ENCODE measurements at places on chromosomes 5 and 9.

DNA sequence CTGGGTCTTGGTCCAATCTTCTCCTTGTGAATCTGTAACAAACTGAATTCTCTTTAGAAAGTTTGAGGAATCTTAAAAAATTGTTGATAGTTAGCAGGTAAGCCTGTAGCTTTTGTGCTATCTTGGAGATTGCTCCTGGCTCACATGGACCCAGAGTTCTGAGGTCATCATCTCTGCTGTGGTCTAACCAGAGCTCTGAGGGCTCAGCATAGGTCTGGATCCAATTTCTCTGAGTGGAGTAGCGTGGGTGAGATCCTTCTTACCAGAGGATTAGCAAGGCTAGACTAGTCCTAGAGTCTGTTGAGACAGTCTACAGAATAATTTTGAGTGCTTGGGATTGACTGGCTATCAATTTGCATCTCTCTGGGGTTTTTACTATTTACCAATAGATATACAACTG lies 60.5 kb upstream of the IL6ST start:
- no peak for DNase-seq

DNA sequence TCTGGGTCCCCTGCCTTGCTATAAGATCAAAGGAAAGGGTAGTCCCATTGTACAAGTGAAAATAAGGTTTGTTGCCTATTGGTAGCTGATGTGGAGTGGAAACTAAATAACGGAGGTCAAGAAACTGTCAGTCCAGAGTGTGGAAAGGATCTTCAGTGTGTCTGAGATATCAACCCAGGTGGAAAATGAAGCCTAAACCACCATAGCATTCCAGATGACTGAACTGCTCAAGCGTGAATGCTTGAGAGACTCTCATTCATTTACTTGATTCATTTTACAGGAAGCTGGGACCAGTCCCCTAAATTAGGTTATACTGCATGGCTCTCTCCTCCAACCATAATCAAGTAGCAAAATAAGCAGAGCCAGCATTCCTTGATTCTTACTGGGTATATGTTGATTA lies 116.0 kb upstream of the SLC28A3 start:
- no peak for DNase-seq

DNA sequence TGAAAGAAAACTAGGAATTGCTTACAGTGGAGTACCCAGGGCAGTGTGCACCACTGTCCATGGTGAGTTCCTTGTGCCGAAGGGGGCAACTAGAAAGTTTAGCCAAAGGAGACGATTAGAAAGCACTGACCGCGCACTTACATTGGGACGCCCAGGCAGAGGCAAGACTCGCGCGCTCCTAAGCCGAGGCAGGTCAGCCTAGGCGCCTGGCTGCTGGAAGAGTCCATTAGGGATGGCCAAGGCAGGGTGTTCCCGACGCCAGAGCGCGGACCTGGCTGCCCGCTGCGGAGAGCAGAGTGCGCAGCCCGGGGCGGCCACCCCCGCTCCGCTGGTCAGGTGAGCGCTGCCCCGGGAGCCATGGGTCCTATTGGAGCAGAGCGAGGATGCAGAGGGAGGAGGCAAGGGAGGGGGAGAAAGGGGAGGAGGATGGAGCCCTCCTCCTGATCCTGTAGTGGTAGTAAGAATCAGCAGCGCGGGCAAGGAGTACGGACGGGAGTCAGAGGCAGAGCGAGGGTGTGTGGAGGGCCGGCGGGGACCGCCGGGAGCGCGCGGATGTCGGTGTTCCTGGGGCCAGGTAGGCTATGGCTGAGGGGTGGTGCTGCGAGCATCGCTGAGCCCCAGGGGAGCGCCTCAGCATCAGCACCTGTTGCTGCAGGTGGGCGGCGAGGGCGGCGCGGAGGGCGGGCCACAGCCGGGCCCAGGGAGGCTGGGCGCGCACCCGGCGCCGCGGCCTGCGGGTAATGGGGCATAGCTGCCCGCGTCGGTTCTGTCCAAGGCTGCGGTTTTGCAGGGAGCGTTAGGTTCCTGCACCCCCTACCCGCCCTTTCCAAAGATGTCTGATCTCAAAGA lies at the start of gene ADGRV1:
TSS of gene ADGRV1 (plus strand) at position 454 of the 849 bp plus-strand sequence. CDS start at position 553, 99 bp downstream.
- DNase-seq, result no peak

DNA sequence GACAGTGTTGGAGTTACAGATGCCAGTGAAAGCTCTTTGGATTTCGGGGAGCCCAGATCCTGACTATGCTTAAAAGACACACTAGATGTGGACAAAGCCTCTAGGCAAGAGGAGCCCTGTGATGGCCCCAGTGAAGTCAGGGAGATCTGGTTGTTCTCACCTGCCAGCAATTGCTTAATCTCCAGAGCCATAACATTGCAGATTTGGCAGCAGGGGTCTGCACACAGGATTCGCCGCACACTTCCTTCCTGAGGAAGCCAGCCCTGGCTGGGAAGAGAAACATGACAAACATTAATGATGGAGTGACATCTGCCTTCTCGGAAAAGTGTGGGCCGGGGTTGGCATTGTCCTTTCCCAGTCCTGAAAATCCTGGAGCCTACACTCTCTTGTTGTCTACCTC lies 65.2 kb upstream of the PHF24 start:
- DNase-seq, result no peak

Data from T-helper 1 cell (primary cell).